ENCODE measurements at places on chromosomes 5 and 9.
A peak's percentile ranks its signal among the peaks of the same experiment; 100 is the strongest.

DNA sequence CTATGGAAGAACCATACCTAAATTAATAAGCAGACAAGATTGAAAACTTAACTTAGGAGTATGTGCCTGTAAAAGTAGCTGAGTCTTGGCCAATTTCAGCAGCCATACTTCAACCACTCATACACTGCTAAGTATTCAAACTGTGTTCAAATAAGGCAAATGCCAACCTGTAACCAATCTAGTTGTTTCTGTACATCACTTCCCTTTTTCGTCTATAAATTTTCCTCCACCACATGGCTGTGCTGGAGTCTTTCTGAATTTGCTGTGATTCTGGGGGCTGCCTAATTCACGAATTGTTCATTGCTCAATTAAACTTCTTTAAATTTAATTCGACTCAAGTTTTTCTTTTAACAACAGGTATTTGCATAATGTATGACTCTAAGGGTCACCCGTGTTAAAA lies 184.4 kb downstream of the PLK2 start:
- no peak for DNase-seq

DNA sequence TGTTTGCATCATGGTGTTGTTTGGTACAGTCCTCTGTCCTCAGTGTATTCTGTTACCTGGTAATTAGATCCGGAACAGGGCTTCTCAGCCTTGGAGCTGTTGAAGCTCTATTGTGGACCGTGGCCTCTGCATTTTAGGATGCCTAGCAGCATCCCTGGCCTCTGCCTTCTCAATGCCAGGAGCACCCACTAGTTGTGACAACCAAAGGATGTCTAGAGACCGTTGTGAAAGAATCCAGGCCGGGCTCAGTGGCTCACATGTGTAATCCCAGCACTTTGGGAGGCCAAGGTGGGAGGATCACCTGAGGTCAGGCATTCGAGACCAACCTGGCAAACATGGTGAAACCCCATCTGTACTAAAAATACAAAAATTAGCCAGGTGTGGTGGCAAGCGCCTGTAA lies 159.6 kb downstream of the CACNA1B start:
- DNase-seq, result no peak

- DNase-seq, result no peak
Observed at GRCh38 chr5:67027171-67027570, 169.4 kb downstream of the CD180 start.

GRCh38 chr5:135605221-135605620 lies 26.4 kb upstream of the CXCL14 start:
- DNase-seq, result no peak

DNA sequence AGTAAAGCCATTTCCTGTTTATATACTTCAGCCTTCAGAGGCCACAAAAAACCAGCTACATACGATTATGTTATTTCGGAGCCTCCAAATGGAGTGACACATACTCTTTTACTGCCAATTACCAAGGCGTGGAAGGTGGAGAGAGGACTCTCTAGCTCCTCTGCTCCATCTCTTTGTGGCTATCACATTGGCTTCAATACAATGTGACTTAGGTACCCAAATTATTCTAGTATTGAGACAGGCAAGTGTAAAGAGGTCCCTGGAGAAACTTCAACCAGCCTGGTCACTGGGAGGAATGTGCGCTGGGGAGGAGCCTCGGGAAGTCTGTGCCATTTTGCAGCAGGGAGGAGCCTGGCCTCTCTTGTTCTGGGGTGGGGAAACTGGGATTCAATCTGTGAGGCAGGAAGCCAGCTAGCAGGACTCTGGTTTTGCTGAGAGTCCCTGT lies 85.8 kb upstream of the TAS2R1 start:
- DNase-seq, result peak; percentile 38

- no peak for DNase-seq
Observed at GRCh38 chr5:149683964-149684363, 46.1 kb upstream of the PPARGC1B start.
